ENCODE measurements at places on chromosomes 2 and 18.

- no peak for DNase-seq
These were observed 184.2 kb downstream of the TMEM247 start for GRCh38 chr2:46663614-46664013.

DNA sequence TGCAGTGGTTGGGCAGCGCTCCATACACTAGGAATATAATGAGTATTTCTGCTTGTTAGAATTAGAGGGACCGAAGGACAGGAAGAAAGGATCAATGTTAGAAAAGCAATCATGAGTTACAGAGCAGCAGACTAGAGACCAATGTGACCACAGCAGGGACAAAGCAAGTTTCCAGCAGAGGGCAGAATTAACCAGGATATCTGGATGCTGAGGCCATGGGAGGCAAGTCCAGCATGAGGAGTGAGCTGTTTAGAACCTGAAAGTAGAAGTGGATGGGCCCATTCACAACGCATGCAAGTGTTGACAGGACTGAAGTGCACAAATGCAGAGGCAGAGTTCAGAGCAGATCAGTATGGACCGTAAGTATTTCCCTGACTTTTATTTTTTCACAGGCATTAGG is 910.4 kb upstream of the GYPC start:
- DNase-seq, result no peak

- no peak for DNase-seq
These were observed 3.5 kb upstream of the NEUROD1 start for GRCh38 chr2:181683518-181684453.

DNA sequence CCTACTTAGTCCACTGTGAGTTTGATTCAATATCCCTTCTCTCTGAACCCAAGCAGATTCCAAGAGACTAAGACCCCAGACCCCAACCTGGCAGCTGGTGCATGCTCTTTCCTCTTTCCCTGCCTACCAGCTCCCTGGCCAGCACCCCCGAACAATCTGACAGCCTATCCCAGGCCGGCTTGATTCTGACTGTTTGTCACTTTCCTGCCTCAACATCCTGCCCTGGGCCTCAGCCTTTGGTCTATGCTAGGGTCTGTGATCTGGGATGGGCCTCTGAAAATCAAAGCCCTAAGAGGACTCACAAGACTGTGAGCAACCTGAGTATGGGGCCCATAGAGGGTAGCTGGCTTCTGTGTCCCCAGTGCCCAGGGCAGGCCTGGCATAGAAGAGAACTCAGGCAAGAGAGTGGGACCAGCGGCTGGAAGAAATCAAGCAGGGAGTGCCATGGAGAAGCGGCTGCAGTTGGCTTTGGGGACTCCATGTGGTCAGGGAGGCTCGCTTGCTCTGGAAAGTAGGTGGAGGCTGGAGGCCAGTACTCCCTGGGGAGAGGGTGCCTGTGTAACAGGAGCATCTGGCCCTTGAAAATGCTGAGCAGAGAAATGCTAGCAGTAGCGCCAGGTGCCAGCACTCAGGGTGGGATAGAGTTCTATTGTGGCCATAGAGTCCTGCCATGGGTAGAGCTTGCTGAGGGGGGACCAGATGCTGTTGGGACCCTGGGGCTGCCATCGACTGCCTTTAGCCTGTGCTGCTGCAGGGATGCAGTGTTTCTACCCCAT is 343.9 kb downstream of the DYSF start:
- no peak for DNase-seq

GRCh38 chr2:10159581-10160131 is 37.1 kb downstream of the RRM2 start:
- DNase-seq, result no peak

GRCh38 chr2:188207554-188207953 is 84.1 kb upstream of the GULP1 start:
- no peak for DNase-seq

GRCh38 chr18:22169011-22169888 is at the start of gene GATA6:
TSS of gene GATA6 (plus strand) at chr18:22169589. CDS start at chr18:22171145, 1,556 bp downstream.
- DNase-seq, result no peak

- no peak for DNase-seq
These were observed 135.8 kb upstream of the SH3BP4 start for GRCh38 chr2:234816056-234816455.

DNA sequence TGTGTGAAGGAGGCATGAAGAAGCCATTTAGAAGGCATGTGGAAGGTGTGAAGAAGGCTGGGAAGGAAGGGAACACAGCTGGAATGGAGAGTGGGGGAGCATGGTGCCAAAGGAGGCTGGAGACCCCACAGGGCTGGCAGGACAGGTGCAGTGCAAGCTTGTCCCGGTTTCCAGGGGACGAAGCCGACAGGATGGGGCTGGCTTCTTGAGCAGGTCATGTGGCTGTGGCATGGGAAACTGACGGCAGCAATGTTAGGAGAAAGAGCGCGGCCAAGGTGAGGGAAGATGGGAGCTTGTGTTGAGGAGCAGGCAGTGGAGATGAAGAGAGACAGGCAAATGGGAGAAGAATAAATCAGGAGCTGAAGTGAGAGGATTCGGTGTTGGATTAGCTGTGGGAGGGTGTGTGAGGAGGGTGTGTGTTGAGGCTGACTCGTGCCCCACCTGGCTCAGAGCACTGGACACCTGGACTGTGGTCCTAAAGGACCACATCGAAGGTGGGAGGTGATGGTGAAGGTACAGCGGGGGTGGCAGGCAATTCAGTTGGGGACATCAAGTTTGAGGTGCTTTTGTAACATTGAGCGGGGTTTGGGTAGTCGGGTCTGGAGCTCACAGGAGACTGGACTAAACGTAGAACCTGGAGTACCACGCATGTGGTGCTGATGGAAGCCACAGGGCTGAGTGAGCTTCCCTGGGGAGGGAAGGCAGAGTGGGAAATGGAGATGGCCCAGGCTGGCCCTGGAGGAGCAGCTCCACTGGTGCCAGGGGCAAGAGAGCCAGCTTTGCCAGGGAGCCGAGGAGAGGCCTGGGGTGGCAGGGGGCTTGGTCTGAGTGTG is 165.6 kb upstream of the HDAC4 start:
- DNase-seq, result no peak

- no peak for DNase-seq
These were observed 245.8 kb downstream of the KCNE4 start for GRCh38 chr2:223297788-223298187.

- DNase-seq, result no peak
These were observed 22.8 kb upstream of the ME2 start for GRCh38 chr18:50855976-50856757.

DNA sequence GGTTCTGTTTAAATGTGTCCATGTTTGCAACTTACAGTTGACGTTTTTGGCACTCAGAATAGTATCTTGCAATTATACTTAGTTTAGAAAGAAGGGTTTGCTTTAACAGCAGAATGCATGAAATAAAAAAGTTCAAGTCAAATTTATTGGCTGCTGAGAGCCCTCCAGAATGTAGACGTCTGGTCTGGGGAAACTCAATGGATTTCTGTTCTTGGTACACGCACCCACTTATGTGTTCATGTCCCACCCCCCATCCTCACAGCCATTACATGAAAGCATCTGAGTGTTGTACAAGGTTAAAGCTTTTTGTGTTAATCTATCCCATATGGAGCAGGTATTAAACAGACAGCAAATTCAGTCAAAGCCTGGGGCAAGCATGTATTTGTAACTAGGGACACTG is 219.5 kb downstream of the SOX11 start:
- DNase-seq, result no peak

DNA sequence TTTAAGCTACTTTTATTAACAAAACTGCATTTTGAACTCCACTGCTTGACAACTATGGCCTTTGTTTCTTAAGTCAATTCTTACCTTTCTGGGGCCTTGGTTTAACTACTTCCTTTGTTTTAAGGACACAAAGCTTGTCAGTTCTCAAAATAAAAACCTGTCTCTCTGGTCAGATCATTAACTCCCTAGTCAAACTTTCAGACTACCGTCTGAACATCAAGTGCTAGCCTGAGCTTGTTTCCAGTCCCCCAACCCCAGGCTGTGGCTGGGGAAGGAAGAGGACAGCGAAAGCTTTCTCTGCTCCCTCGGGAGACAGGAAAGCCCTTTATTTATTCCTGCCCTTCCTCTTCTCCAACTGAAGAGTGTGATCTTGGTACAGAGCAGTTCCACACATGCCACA is 1.7 kb downstream of the SH3YL1 start:
- no peak for DNase-seq

DNA sequence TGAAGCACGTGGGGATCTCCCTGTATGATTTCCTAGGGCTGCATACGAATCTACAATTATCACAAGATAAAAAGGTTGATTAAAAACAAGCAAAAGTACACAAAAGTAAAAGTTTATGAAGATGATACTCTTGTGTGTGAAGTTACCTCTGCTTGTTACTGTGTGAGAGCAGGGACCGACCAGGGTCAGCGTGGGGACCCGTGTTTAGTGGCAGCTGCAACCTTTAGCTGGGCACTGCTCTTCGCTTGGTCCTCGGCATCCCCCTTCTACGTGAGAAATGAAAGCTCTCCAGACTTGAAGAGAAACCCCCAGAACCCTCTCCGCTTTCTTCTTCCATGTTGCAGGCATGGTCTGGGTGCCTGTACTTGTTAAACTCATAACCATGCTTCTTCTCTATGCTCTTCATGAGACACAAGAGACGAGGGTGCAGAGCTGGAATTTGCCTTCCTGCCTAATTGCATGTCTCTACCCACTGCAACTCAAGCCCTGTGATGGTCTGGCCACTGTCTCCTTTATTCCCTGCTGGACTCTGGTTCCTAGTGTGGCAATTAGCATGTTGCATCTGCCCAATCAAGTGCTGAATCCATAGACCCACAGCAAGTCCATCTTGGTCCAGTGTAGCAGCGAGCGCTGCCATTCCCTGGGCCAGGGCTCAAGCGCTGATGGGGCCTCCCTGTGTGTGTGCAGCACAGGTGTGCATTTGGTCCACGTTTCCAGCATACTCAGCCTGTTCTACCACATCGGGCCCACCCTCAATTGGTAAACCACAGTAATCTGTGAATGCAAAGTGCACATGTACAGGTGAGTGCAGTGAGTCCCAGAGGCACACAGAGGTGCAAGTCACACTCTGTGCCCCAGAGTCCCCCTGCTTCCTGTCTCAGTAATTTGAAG is 88.5 kb downstream of the TWIST2 start:
- DNase-seq, result no peak

DNA sequence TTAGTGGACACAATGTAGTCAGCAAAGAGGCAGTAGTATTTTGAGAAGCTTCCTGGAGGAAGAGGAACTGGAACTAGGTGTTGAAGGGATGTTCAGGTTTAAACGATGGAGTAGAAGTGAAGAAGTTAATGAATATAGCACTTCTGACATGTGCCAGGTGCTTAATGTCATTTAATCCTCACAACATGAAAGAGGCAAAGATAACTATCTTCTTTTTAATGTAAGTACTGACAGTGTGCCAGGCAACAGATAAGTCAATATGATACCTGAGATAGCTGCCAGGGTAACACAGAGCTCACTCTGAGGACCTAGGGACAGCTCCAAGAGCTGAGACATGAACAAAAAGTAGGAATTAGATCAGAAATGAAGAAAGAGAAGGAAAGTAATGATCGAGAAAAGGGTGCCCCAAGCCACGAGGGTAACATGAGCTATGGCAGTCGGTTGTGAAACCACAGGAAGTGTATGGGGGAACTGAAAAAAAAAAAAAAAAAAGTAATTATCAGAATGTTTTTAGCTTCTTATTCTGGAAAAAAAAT is 140.7 kb downstream of the RNF144A start:
- no peak for DNase-seq

DNA sequence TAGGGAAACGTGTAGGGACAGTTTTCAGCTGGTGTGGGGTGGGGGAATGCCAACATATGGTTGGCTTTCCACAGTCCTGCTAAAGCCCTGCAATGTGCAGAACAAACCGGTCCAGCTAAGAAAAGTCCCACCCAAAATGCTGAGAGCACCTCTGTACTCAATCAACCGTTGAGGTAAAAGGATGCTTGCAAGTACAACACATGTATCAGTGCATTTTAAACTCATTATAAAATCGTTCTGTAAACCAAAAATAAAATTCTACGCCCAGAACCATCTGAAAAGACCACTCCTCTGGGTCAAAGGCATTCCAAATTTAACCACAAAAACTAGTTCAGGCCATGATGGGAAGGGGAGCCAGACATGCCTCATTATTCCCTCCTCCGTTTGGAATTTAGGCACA is 2.0 kb upstream of the TYMS start:
- DNase-seq, result no peak

DNA sequence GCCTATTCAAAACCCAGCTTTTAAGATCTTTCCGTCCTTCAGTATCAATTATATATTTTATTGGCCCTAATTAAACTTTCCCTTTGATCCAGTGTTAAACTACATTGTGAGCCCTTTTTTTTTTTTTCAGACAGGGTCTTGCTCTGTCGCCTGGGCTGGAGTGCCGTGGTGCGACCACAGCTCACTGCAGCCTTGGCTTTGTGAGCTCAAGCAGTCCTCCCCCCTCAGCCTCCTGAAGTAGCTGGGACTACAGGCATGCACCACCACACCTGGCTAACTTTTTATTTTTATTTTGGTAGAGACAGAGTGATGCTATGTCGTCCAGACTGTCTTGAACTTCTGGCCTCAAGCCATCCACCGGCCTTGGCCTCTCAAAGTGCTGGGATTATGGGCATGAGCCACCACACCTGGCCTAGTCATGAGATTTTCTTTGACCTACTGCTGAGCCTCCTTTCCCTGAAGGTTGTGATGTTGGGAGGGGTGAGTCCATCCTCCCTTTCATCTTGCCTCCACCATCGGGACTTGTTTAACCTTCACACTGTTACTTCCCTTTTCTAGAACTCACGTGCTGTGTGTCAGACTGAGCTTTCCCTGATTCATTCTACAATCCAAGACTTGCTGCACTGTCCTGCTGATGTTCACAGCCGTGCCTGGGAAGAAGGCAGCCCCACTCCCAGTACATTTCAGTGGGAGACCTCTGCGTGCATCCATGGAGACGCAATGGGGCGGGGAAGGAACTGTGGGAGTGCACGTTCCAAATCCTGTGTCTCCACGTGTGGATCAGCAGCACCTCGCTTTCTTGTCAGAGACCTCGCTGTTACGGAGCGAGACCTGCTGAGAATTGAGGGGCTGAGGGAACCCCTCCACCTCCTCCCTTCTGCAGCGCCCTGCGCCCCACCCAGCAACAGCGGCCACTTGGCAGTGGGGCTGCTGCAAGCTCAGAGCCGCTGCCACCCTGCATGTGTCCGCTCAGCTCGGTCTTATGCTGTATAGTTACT is 10.8 kb downstream of the OXER1 start:
- no peak for DNase-seq

GRCh38 chr18:57627488-57627887 is 5.9 kb upstream of the NARS1 start:
- DNase-seq, result no peak

GRCh38 chr2:9757501-9758264 is 85.6 kb upstream of the TAF1B start:
- DNase-seq, result no peak

Measured in stimulated activated CD4-positive, alpha-beta T cell treated with anti-CD3 and anti-CD28 coated beads, TNF-alpha, amount 100 ng/mL, for 24 hours (primary cell).